BJ (cell line): ENCODE measurements at places on chromosomes 1 and 21.

GRCh38 chr1:211531194-211532087 lies 39.5 kb upstream of the RD3 start:
- DNase-seq: no peak

DNA sequence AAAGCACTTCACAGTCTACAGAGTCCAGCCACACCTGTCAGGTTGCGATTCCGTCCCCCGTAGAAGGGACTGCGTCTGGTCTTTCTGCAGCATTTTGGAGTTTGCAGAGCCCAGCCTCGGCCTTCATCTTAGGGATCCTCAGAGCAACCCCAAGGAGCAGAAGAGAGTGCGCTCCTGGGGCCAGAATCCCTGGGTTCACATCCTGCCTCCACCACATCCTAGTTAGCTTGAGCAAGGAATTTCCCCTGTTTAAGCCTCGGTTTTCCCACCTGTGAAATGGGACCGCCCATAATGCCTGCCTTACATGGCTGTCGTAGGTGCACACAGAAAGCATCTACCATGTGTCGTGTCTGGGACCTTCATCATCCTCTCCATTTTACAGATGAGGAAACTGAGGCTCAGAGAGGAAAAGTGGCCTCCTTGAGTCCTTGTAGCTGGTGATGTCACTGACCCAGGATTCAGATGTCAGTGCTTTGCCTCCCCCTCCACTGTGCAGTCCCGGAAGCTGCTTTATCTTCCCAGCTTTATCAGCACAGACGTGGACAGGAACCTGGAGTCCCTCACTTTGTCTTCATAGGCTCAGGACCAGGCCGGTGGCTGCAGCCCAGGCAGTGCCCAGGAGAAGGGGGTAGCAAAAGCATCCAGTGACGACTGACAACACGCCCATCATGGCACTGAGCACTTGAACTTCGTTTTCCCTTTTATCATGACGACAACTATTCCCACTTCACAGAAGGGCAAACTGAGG lies 438.5 kb downstream of the MATN1 start:
- DNase-seq: no peak

DNA sequence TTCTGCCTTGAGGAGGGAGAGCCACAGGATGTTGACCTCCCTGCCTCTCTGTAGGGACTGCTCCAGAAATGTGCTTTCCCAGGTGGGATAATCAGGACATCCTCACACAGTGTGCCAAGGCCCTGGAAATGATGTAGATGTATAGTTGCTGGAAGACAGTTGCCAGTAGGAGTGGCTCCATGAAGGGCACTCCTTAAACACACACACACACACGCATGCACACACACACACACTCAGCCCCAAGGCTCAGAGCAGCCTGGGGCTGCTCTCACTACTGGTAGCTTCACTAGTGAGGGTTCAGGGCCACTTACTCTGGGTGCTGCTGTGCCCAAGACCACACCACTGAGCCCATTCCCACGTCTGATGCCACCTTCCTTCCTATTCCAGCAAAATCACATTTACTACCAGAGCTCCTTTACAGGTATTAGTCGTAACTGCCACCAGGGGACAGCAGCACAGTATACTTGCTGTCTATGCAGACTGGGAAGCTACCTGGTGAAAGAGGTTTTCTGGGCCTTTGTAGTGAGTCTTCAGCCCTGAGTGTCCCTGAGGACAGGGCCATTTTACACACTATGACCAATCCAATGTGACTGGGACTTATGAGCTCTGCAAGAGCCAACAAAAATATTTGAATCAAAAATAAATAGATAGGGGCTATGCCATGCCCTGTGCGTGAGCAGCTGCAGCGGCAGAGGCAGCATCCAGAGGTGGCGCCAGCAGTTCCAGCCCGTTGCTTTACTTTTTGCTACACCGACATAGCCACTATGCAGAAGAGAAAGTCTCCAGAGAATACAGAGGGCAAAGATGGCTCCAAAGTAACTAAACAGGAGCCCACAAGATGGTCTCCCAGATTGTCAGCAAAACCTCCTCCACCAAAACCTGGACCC lies 15.0 kb downstream of the CRNN start:
- no peak for DNase-seq

DNA sequence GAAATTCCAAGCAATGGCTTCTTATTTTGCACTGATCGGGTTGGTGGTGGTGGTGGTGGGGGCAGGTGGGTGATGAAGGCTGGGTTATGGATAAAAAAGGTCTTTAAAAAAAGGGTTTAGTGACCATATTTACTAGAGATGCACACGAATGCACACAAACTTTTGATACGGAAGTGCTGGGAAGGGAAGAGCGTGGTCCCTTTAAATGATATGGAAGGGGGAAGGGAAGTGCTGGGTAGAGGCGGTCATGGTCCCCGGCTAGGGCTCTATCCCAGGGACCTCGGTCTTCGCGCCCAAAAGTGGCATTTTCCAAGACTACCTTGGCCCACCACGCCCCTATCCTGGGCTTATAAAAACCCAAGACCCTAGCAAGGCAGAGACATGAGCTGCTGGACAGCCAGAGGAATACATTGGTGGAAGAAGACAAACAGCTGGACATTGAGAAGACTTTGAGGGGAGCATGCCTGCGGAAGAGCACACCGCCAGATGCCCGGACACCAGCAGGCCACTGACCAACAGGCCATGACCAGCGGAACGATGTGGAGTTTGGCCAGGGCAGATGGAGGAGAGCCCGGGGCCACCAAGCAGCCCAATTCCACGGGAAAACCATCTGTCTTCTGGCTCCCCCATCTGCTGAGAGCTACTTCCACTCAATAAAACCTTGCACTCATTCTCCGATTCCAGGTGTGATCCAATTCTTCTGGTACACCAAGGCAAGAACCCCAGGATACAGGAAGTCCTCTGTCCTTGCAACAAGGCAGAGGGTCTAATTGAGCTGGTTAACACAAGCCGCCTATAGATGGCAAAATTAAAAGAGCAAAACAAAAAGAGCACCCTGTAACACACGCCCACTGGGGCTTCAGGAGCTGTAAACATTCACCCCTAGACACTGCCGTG lies 1720.2 kb downstream of the MRPL39 start:
- DNase-seq: no peak

- DNase-seq: no peak
These were observed 19.8 kb upstream of the PTAFR start for GRCh38 chr1:28196330-28196729.

- DNase-seq: no peak
These were observed 2.8 kb downstream of the SELL start for GRCh38 chr1:169708647-169709046.

GRCh38 chr1:57340334-57341070 lies 83.4 kb downstream of the DAB1 start:
- DNase-seq: no peak
